Adrenal gland (tissue), 19 donors: ENCODE measurements at places on chromosomes 1 and 21.

GRCh38 chr21:38494251-38494642 is 4.0 kb downstream of the ERG start:
- no peak for DNase-seq

GRCh38 chr1:45015683-45016082 is 3.6 kb downstream of the UROD start:
- no peak for DNase-seq

- DNase-seq, result peak; percentile 85
Observed at GRCh38 chr1:201714542-201715329, 114.2 kb upstream of the IPO9 start.

GRCh38 chr1:168291222-168291837 is 10.7 kb downstream of the TBX19 start:
- no peak for DNase-seq

- no peak for DNase-seq
Observed at GRCh38 chr1:205373798-205374175, 17.1 kb upstream of the KLHDC8A start.
